ENCODE measurements at places on chromosomes 5 and 9. TPM values are rescaled to one million over a fixed set of nuclear protein-coding genes. Genes with fewer than 3 reads are reported as not detected.

GRCh38 chr5:104540448-104540847 is 977.9 kb upstream of the NUDT12 start:
- DNase-seq, result peak; percentile 88

DNA sequence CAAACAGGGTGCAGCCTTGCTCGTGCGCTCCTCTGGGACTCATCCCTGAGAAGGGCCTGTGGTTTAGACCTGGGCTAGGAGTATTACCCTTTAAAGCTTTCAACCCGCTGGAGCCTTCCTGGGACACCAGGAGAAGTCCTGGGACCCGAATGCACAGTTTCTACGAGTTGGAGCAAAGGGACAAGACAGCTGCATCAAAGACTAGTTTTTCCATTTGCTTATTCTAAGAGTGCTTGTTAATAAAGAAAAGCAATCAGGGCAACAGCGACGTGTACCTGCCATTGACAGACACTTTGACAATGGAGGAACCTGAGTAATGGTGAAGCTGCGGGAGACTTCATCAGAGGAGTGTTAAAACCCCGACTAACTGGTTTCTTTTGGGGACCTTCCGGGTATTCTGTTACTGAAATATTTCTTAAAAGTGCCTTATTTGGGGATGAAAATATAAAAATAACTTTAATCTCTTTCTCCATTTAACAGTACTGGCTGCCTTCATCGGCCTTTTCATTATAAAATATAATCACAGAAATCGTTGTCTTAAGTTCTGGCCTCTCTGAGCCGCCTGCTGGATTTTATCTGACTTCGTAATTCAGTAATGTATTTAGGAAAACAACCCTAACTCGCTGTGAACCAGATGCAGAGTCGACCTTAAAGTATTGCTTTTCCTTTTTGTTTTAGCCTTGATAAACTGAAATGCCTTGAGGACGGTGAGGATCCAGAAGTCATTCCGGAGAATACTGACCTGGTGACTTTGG is 732 bp downstream of the SNAPC3 start:
- DNase-seq, result no peak

The MRPS27 gene
- 55.4 TPM for polyA plus RNA-seq

DNA sequence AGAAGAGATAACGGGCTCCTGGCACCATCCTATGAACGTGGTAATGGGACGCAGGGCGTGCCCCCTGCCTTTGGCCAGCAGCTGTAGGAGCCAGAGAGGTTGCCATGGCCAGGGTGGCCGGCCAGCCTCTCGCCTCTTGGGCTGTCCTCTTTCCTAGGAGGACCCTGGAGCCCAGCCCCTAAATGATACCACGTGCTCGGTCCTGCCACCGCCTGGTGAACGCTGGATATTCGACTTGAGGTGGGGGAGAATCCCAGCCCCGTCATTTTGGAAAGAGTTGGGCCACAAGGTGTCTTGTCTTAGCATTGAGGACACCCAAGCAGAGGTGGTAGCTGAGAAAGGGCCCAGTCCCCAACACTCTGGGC is 391 bp upstream of the NRG2 start:
- no peak for DNase-seq

The RNF183 gene
- polyA plus RNA-seq, result 0.29 TPM

DNA sequence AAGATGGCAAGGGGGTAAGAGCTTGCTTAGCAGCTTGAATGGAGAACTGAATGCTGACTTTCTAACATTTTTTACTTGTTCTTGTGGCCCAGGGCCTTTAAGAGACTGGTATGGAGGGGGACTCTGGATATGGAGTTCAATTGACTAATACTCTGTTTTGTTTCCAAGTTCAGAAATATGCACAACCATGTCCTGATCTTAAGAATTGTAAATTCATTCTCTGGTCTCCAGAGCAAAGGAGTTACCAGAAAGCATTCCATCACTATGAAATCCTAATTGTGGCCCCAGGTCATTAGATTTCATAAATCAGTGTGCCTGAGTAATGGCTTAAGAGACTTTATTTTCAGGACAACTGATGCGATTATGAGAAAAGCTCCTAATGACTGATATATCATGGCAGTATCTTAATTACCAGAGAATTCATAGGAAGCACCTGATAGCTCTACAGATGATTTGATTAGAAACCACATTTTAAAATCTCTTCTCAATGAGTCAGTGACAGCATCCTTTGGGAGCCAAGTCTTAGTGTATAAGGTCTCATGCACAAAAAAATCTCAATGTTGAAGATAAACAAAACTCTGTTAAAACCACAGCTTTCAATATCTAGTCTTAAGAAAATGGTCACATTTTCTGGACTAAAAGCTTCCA is 613.6 kb upstream of the KLF4 start:
- DNase-seq, result no peak

GRCh38 chr9:108213511-108213910 is 642.3 kb downstream of the ACTL7B start:
- no peak for DNase-seq

DNA sequence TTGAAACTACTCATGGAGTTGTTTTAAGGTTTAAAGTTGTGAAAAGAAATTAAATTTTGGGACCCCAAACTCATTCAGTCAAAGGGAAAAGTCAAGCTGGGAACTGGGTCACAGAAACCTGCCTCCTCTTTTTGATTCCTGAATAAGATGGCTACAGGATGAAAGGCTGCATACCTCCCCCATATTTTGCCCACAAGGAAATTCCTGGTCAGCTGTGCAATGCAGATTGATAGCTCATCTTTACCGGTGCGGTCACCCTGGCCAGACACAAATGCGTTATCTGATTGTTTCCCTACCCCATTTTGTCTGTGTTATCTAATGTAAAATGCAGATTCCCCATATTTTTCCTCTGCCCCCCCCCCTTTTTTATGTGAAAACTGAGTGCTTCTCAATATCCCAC is 1.3 kb downstream of the HAVCR2 start:
- DNase-seq, result no peak

The INSYN2B gene
- polyA plus RNA-seq, result 4.9 TPM

DNA sequence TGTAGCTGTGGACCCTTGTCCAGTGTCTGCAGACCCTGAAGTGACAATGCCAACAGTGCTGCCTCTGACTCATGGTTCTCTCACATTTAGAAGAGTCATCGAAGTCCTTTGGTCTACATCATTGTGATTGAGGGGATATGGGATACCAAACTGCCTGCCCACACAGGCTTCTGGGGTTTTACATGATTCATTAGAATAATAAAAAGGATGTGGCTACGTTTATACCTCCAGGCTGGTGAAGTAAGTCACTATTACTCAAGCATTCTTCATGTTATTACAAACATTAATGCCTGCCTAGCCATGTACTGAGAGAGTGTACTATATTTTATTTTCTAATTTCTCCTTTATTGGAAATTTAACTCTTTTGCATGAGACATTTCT is 365.7 kb downstream of the SPATA31D1 start:
- no peak for DNase-seq
